ENCODE measurements at places on chromosomes 16 and 17.

GRCh38 chr16:48053418-48053745, 102.4 kb downstream of the ABCC12 start:
- no peak for DNase-seq

- no peak for DNase-seq
Measured at GRCh38 chr17:62778990-62779681, 29.0 kb downstream of the MARCHF10 start.

GRCh38 chr16:84449156-84450140, 55.0 kb downstream of the MEAK7 start:
- no peak for DNase-seq

GRCh38 chr17:57455063-57455914, 199.0 kb downstream of the MSI2 start:
- no peak for DNase-seq

- DNase-seq = no peak
Measured at GRCh38 chr16:15954814-15955151, 5.4 kb downstream of the ABCC1 start.

GRCh38 chr16:72959301-72959996, 88.5 kb downstream of the ZFHX3 start:
- no peak for DNase-seq

GRCh38 chr16:66228792-66229191, 137.7 kb upstream of the CDH5 start:
- DNase-seq = no peak

DNA sequence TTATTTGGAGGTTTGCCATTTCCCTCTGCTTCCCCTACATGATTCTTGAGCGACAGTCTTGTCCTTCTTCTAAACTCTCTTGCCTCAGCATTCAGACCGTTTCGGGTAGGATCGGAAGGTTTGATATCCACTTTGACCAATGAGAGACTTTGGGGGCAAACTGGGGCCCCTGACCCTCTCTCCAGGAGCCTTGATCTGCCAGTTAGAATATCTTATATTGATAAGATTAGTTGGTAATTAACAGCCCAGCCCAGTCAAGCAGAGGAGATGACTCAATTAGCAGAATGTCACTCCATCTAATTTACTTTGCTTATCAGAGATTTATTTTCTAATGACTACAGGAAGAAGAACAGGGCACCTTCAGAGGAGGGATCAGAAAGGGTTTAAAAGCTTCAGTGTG, 532.8 kb downstream of the XYLT1 start:
- no peak for DNase-seq

GRCh38 chr17:28472871-28473497, 460 bp upstream of the SLC13A2 start:
- DNase-seq = no peak

GRCh38 chr16:14109077-14109775, 38.1 kb downstream of the MRTFB start:
- no peak for DNase-seq

DNA sequence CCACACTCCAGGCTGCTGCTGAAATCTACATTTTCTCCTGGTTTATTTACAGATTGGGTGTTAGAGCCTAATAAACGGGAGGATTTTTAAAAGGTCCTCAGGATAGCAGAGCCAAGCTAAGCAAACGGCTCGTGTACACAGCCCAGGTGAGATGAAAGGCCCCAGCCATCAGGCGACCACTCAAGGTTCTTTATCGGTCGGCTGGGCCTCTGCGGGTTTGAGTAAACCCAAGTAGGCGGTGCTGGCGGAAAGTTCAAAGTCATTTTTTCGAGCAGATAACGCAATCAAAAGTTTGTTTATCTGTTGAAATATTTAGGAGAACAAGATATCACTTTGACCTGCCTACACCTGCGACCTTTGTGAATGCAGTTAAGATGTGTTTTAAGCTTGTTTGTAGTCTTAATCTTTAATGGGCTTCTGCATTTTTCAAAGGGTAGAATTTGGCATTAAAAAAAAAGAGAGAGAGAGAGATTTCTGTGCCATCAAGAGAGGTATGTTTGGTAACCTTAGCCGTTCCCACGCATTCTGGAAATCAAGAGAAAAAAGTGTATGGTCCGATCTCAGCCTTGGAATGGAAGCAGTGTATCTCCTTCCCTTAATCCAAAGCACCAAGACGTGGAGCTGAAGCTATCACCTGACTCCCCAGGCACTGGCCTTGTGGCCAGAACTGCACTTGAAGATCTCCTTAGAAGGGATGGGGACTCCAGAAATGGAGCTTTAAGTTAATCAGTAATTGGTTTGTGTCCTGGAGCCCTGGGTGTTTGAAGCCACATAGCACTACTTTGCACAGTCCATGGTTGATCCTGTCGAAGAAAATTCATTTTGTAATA, 301.7 kb upstream of the IRX5 start:
- no peak for DNase-seq

- DNase-seq = no peak
Measured at GRCh38 chr16:31505483-31505882, 2.7 kb downstream of the RUSF1 start.

DNA sequence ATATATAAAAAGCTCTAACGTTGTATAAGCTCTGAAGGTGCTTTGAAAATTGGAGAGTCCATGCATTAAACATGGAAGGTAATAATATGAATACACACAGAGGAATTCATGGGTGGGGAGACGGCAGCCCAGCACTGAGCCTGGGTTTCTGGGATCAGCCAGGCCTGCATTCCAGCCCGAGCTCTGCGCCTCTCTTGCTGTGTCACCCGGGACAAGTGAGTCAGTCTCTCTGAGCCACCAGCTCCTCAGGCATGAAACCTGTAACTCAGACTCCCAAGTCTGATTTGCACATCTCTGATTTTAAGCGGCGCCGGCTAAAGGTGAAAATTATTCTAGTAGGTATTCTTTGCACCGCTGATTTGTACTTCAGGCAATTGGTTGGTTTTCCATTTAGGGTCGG, 238.8 kb downstream of the MRTFB start:
- DNase-seq = no peak

- no peak for DNase-seq
Measured at GRCh38 chr17:11852912-11853311, 144.4 kb downstream of the ZNF18 start.

DNA sequence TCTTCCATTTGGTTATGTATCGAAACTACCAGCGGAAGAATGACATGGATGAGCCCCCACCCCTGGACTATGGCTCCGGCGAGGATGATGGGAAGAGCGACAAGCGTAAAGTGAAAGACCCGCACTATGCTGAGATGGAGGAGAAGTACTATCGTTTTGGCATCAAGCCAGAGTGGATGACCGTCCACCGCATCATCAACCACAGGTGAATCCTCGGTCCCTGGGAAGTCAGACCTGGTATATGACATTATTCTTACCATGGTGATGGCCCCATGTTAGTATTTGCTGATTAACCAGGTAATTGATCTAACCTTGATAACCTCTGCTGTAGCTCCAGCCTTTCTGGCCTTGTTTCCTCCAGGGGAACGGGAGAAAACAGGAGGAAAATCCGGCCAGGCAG, 8.5 kb downstream of the CHD3 start:
- no peak for DNase-seq

- DNase-seq = no peak
Measured at GRCh38 chr17:41419716-41420115, 4.7 kb downstream of the KRT37 start.

- no peak for DNase-seq
Measured at GRCh38 chr16:84746875-84747274, 47.1 kb downstream of the USP10 start.

GRCh38 chr16:85098565-85098964, 13.7 kb downstream of the CIBAR2 start:
- no peak for DNase-seq

DNA sequence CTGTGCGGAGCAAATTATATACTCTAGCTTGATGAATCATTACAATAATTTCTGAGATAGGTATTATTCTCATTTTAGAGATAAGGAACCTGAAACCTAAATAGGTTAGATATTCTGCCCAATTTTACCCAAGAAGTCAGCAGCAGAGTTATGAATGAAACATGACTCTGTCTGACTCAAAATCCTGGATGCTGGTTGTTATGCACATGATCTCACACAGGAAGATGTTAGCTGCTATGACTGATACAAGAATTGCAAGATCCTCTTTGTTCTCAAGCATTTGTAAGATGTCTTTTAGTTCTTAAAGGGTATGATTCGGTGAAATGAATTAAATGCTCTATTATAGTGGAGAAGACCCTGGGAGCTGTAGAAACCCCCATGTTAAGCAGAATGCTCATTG, 447.8 kb downstream of the KIF2B start:
- no peak for DNase-seq

- DNase-seq = no peak
Measured at GRCh38 chr17:47879028-47879585, 16.9 kb upstream of the SP2 start.

DNA sequence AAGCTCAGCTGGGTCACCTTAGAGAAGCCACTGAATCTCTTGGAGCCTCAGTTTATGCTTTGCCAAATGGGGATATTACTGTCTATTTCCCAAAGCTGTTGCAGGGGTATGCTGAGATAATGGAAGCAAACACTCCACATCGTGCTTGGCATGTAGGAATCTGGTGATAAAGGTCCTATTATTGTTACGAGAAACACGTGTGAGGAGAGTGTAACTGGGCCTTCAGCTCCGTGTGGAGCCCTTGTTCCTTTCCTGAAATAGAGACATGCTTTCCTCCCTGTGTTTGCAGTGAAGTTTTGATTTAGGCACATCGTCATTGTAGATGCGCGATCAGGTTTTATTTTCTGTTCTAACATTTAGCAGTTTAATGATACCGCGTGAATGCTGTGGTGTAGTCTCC, 292.4 kb downstream of the CPPED1 start:
- no peak for DNase-seq

All from activated CD4-positive, CD25-positive, alpha-beta regulatory T cell treated with anti-CD3 and anti-CD28 coated beads, Interleukin-2, amount 50 U/mL, for 16 hours (primary cell).